ENCODE measurements at places on chromosomes 6 and 20. TPM values are rescaled to one million over a fixed set of nuclear protein-coding genes. Genes with fewer than 3 reads are reported as not detected.

GRCh38 chr6:72031471-72031870, 145.1 kb downstream of the RIMS1 start:
- H3K4me1 ChIP-seq: no peaks in the 10 kb centered on the region
- DNase-seq: no peak
- H3K4me3 ChIP-seq: no peak overlapping the region
- no peaks in the 10 kb centered on the region for H3K27me3 ChIP-seq
- no peak overlapping the region for H3K27ac ChIP-seq
- H3K36me3 ChIP-seq: no peaks in the 10 kb centered on the region

DNA sequence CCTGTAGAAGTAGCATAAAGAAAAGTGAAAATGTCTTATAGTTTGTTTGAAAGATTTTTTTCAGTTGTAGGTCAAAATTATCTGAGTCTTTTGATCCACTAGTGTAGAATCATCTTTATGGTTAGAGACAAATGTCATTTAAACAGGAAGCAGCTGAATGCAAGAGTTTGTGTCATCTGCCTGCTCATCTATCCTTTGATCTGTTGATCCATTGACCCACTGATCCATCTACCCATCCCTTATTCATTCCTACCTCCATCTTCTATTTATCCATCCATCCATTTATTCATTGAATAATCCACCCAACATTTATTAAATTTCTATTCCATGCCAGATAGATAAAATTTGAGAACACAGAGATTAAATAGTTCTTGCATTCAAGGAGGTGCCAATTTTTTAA, 62.6 kb downstream of the MKKS start:
- no peak overlapping the region for H3K27ac ChIP-seq

DNA sequence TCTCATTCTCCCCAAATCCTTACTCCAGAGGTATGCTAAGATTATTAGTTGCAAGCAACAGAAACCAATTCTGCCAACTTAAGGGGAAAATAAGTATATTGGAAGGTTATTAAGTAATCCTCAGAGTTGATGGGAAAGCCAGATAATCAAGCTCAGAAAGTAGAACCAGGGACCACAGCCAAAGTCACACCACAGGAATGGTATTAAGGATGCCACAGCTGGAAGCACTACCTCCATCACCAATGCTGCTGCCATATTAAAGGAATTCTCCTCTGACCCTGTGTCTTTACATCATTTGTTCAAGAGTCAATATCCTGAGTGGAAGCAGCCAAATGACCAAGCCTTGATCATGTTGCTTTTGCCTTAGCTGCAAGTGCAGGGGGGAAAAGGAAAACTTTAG, 9.9 kb downstream of the PROCR start:
- no peak overlapping the region for H3K4me3 ChIP-seq
- H3K36me3 ChIP-seq: peaks cover 12% of the 10 kb centered on the region
- DNase-seq: no peak
- no peaks in the 10 kb centered on the region for H3K27me3 ChIP-seq

DNA sequence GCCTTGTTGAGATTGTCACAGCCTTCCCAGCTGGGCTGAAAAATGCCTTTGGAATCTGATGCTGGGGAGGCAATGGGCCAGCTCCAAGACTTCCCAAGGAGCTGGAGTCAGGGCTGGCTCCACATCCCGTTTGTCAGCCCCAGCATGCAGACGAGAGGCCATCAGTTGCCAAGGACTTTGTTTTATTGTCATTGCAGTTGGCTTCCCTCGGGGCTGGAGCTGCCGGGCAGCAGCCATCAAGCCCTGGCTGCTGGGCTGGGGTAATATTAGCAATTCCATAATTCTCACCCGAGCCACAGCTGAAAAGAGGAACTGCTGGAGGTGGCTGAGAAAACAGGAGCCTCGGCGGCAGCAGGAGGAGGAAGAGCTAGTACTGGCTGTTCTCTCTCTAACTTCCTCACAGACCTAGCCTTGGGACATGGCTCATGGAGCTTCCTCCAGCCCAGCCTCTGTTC, 182.5 kb downstream of the CDC5L start:
- H3K36me3 ChIP-seq: no peaks in the 10 kb centered on the region
- H3K4me1 ChIP-seq: no peaks in the 10 kb centered on the region
- no peak for DNase-seq
- no peak overlapping the region for H3K4me3 ChIP-seq

- H3K27me3 ChIP-seq: no peaks in the 10 kb centered on the region
- DNase-seq: no peak
- no peaks in the 10 kb centered on the region for H3K36me3 ChIP-seq
- no peak overlapping the region for H3K4me3 ChIP-seq
Measured at GRCh38 chr6:161301338-161301737, 27.5 kb upstream of the AGPAT4 start.

GRCh38 chr6:152206072-152206818, 398.8 kb downstream of the ESR1 start:
- H3K27ac ChIP-seq: no peak overlapping the region
- H3K4me1 ChIP-seq: no peaks in the 10 kb centered on the region
- no peak overlapping the region for H3K4me3 ChIP-seq

- no peaks in the 10 kb centered on the region for H3K27me3 ChIP-seq
- peaks cover 19% of the 10 kb centered on the region for H3K36me3 ChIP-seq
- no peak for DNase-seq
- H3K4me1 ChIP-seq: peaks cover 17% of the 10 kb centered on the region
- peak overlapping the region; percentile 78 for H3K27ac ChIP-seq
Measured at GRCh38 chr6:13614126-13614925, 809 bp upstream of the NOL7 start.

DNA sequence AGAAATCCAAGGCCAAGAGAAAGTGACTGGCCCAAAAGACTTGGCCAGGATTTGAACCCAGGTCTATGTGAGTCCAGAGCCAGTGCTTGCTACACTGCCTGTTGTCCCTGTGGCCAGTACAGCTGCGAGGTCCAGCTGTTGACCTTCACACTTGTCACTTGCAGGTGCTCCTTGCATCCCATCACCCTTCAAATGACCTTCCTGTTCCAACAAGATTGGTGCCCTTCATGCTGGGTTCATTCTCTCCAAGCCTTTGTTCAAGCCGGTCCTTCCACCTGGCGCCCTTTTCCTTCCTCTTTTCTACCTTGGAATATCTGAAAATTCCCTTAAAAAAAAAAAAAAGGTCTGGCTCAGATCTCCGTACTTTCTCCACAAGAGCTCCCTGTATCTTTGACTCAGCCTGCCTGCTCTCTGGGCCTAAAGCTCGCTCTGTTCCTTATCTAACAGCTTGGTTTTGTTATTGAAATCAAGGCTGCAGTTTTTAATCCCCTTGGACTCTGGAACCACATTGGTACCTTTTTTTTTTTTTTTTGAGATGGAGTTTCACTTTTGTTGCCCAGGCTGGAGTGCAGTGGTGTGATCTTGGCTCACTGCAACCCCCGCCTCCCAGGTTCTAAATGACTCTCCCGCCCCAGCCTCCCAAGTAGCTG, 22.2 kb upstream of the MRPS18A start:
- DNase-seq: no peak
- H3K27me3 ChIP-seq: no peaks in the 10 kb centered on the region
- H3K36me3 ChIP-seq: no peaks in the 10 kb centered on the region
- H3K4me3 ChIP-seq: no peak overlapping the region
- H3K4me1 ChIP-seq: peaks cover 33% of the 10 kb centered on the region
- H3K27ac ChIP-seq: no peak overlapping the region

DNA sequence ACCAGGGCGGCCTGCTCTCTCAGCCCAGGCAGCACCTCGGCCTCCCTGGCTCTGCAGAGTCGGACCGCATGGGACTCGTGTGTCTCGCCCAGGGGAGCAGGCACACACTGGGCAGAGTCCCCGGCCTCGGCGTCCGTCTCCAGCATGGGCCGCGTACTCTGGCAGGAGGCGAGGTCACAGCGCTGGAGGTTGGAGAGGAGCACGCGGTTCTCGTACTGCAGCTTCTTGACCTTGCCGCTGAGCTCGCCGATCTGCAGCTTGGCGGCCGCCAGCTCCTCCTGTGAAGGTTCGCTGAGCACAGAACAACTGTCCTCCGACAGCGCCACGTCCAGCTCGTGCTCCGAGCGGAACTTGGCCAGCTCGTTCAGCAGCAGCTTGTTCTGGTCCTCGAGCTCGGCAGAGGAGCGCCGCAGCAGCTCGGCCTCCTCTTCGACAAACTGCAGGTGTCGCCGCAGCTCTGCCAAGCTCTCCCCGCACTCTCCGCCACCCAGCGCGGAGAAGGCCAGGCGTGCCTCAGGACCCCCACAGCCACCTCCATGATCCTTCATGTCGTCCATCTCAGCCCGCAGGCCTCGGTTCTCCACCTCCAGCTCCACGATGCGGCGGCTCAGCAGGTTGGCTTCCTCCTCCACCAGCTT, 42.0 kb upstream of the DSN1 start:
- no peak overlapping the region for H3K4me3 ChIP-seq
- H3K4me1 ChIP-seq: peaks cover 2% of the 10 kb centered on the region
- H3K27me3 ChIP-seq: no peaks in the 10 kb centered on the region
- peaks cover 31% of the 10 kb centered on the region for H3K36me3 ChIP-seq
- no peak for DNase-seq

DNA sequence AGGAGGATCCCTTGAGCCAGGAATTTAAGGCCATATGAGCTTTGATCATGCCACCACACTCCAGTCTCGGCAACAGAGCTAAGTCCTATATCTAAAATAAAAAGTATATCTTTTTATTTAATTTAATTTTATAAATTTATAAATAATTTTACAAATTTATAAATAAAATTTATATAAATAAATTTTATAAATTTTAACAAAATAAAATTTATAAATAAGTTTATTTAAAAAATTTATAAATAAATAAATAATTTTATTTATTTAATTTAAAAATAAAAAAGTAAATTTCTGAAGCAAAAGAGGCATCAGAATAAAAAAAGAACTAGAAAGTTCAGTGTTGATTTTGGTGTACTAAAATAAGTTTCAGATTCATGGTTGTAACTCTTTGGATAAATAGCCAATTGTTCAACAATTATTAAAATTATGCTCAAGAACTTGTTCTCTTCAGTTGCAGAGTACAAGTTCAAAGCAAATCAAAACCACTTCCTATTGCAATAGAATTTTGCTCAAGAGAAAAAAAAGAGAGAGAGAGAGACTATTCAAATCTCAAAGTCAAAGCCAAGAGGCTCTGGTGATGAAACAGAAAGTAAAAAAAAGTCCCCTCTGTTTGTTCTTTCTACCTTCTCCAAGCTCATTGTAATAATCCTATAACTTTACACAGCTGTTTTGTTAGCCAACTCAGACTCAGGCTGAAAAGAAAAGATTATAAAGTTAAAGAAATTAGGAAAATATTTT, 547.5 kb upstream of the ADGRB3 start:
- no peak overlapping the region for H3K27ac ChIP-seq
- no peak for DNase-seq
- no peaks in the 10 kb centered on the region for H3K36me3 ChIP-seq
- H3K27me3 ChIP-seq: no peaks in the 10 kb centered on the region

DNA sequence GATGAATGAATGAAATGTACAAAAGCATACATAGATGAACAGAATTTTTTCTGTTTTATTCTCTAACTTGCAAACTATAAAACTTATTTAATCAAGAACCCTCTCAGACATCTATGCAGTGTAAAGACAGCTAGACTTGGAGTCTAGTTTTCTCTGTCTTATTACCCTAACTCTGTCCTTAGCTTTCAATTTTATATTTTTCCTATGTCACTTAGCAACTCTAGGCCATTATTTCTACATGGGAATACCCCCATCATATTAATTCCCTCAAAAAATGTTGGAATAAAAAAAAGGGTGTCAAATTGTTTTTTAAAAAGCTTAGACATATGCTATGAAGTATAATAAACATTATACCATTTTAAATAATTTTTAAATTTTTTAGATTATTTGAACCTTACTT, 1.2 kb downstream of the RHAG start:
- no peaks in the 10 kb centered on the region for H3K27me3 ChIP-seq
- DNase-seq: no peak
- H3K36me3 ChIP-seq: no peaks in the 10 kb centered on the region
- no peaks in the 10 kb centered on the region for H3K4me1 ChIP-seq

GRCh38 chr6:36539814-36540568, 7.3 kb downstream of the STK38 start:
- no peaks in the 10 kb centered on the region for H3K36me3 ChIP-seq
- DNase-seq: no peak
- no peaks in the 10 kb centered on the region for H3K27me3 ChIP-seq
- no peak overlapping the region for H3K4me3 ChIP-seq
- peaks cover 7% of the 10 kb centered on the region for H3K4me1 ChIP-seq

GRCh38 chr6:134739299-134740026, 210.4 kb downstream of the ALDH8A1 start:
- DNase-seq: peak; percentile 14
- H3K4me1 ChIP-seq: peaks cover 27% of the 10 kb centered on the region
- H3K27ac ChIP-seq: peak overlapping the region; percentile 11
- H3K27me3 ChIP-seq: no peaks in the 10 kb centered on the region
- no peaks in the 10 kb centered on the region for H3K36me3 ChIP-seq
- no peak overlapping the region for H3K4me3 ChIP-seq

DNA sequence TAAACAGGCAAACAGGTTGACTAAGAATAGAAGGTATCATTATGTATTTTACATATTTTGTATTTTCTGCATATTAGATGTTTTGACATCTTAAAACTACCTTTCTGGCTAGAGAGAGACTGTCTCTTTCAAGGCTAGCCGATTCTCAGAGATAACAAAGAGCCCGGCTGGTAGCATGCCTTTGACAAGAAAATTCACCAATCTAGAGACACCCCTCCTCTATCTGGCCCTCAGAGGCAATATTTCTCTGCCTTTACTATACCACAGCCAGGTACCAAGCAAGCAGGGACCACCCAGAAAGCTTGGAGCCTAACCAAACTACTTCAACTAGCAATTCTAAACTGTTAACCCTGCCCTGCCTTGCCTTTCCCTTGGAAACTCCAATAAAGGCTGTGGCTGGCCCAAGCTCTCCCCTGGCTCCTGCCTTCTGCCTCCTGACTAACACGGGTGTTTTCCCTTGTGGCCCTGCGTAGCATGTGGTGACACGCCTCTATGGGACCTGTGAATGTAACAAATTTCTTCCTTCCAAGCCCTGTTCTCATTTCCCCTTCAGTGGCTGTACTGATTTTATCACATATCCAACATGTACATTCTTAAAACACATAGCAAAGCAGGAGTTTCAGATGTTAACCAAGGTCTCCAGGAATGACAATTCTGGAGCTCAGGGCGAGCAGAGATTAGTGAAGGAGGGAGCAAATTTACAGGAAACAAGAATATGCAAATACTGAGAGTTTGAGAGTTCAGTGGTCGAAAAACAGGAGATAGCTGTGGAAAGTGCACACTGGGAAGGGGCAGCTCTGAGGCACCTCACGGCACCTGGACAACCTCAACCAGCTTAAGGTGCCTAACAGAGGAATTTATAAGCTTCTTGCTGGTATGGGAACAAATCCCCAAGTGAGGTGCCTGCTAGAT, 120.8 kb downstream of the BACH2 start:
- no peak for DNase-seq
- no peaks in the 10 kb centered on the region for H3K4me1 ChIP-seq
- H3K36me3 ChIP-seq: no peaks in the 10 kb centered on the region
- H3K4me3 ChIP-seq: no peak overlapping the region
- H3K27ac ChIP-seq: no peak overlapping the region
- peaks cover 11% of the 10 kb centered on the region for H3K27me3 ChIP-seq

- DNase-seq: no peak
- no peak overlapping the region for H3K27ac ChIP-seq
- H3K4me1 ChIP-seq: no peaks in the 10 kb centered on the region
- H3K27me3 ChIP-seq: no peaks in the 10 kb centered on the region
- no peak overlapping the region for H3K4me3 ChIP-seq
Measured at GRCh38 chr20:22414305-22414742, 170.0 kb downstream of the FOXA2 start.

The UBE2V1 gene
- 111 TPM for polyA plus RNA-seq

The RALY gene
- polyA plus RNA-seq: 172 TPM

The GPR6 gene
- polyA plus RNA-seq: not detected

The ARHGAP40 gene
- polyA plus RNA-seq: 0.10 TPM

The LGSN gene
- polyA plus RNA-seq: not detected

The ERVFRD-1 gene
- not detected for polyA plus RNA-seq

The MLN gene
- polyA plus RNA-seq: not detected

All from endothelial cell of umbilical vein (primary cell).